ENCODE measurements at places on chromosomes 2 and 18. TPM values are rescaled to one million over a fixed set of nuclear protein-coding genes. Genes with fewer than 3 reads are reported as not detected.

DNA sequence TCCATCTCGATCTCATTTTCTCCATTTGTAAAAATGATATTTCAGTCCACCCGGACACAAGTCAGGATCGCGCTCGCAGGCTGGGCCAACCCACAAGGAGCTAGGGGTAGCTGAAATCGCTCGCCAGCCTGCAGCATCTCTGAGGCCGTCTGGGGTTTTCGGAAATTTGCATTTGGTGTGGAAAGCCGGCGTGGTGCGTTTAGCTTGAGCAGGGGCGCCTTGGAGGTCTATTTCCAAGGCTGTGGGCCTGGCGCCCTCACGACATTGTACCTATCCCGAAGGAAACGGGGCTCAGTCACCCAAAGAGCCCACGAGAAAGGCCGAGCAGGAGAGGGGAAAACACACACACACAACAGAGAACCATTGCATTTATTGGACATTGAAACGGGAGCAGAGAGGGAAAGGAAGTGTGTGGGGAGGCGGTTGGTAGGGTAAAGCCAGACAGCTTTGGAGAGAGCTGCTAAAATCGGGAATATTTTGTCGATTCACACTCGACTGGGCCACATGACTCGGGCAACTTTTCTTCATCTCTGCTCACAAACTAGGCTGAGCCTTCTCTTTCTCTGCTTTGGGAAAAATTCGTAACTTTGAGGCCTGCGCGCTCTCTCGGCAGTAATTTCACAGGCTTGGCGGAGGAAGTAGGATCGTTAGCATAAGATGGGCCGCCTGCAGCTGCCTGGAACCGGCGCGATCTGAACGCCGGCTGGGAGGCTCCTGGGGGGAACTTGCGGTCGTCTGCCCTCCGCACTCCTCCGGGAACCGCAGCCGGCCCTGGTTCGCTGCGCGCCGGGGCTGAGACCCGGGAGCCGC is 1.1 kb upstream of the HOXD8 start:
- no peak for DNase-seq

DNA sequence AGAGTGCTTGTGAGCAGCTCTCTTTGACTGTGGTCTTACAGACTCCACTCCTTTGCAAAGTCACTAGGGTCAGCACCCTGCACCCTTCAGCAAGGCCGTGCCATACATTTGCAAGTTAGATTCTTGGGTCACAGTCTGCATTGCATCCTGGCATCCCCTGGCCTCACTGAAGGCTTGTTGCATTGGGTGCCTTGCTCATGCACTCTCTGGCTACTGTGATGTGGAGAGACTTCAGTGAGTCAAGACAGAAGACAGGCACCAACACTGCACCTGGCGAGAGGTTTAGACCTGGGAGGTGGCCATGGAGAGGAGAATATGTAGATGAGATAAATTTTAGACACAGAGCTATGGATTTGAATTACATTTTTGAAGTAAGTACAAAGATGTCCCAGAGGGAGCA is 146.4 kb upstream of the COPS8 start:
- DNase-seq, result no peak

GRCh38 chr2:190986221-190986953 is 27.6 kb downstream of the STAT1 start:
- DNase-seq, result no peak

DNA sequence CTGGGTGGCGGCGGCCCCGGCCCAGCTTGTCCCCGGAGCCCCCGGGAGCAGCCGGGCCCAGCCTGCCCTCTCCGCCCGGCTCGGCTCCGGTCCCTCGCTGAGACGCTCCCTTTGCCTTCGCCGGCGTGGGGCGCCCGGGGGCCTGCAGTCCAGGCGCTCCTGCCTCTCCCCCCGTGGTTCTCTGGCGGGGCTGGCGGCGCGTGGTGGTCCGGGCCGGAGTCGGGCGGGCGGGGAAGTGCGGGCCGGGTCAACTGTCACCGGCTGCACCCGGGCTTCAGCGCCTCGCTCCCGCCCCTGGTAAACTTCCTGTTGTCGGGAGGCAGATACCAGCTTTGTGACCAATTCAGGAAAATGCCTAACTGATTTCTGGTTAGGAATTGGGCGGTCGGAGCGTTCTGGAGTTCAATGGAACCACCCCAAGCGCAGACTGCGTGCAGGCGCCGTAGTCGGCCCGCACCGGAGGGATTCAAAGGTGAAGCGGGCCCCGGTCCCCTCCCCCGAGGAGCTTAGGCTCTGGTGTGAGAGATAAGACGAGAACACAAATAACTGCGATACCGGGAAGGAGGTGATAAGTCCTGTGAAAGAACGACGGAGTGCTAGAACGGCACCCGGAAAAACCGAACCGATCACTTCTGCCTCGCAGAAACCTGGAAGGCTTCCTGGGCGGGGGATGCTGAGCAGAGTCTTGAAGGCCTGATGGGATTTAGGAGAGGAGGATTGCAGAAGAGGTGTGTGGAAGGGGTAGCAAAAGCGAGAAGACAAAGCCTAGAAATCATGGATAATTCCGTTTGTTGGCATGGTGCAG is 891 bp downstream of the CAB39 start:
- peak; percentile 57 for DNase-seq

- no peak for DNase-seq
Measured at GRCh38 chr2:11572996-11573395, 39.2 kb downstream of the GREB1 start.

GRCh38 chr2:224944707-224945547 is 97.3 kb downstream of the DOCK10 start:
- no peak for DNase-seq

GRCh38 chr2:117057016-117057415 is 757.5 kb upstream of the DDX18 start:
- DNase-seq, result no peak

DNA sequence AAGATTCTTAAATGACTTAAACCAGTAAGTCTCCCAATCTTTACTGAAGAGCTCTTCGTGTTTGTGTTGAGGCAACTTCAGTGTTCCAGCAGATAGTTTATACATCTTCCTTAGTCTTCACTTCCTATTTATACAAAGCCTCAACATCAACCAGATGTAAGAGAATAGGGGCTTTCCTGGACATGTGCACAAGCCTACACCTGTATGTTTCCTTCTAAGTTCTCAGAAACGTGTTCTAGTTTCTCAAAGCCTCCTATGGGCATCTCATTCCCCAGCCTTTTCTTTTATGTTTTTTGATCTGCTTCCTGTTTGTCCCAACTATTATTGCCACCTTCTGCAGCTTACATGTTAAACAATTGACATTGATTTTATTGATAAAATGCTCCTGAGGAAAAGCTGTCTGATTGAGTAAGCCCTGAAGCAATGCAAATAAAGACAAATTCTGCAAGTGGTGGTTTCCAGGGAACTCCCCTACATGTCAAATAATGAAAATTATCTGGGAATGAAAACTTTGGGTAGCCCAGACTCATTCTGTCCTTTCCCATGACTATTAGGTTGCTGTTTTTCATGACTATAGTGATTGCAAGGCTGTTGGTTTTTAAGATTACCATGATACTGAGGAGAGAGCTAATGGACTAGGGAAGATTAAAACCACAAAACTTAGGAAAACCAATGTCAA is 663.3 kb upstream of the ACVR2A start:
- DNase-seq, result no peak

DNA sequence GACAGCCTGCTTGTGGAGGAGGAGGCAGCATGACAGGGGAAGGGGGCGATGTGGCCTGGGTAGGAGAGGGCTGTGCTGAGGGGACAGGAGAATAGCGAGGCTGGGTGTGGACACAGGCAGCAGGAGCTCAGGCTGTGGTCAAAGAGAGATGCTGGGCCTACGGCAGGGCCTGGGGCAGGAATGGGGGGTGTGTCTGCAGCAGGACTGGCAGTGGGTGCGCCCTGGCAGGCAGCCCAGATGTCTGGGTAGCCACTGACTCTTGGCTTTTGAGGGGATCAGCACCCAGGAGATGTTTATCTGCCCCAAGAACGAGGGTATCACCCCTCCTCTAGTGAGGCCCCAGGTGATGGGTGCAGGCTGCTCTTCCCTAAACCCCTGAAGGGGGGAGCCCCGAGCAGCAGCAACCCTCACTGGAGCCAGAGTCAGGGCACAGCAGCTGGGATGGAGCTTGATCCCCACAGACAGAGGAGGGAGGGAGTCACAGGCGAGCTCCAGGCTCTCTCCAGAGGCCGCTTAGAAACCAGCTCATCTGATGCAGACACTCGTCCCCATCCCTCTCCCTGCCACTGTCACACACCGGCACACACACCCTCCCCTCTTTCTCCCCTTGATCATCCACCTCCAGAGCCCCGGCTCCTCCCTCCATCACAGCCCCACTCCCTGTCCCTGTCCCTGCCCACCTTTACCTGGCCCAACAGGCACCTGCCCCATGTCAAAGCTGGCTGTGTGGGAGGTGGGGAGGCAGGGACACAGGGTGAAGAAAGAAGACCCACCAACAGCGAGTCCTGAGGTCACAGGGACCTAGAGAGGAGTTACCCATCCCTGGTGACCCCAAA is 29.8 kb upstream of the TNS1 start:
- no peak for DNase-seq

- DNase-seq, result no peak
Measured at GRCh38 chr18:55227771-55228170, 268.5 kb upstream of the CCDC68 start.

- no peak for DNase-seq
Measured at GRCh38 chr2:134628453-134628852, 90.3 kb downstream of the TMEM163 start.

DNA sequence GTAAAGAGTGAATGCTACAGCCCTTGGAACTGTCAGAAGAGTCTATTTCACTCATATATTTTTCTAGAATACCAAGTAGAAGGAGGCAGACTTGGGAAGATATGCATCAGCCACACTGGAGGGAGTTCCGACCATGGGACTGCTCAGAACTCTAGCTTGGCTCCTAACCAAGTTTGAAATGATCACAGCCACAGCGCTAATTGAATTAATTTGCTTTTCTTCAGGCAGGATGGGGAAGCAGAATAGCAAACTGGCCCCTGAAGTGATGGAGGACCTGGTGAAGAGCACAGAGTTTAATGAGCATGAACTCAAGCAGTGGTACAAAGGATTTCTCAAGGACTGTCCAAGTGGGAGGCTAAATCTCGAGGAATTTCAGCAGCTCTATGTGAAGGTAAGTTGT is 51.4 kb downstream of the VSNL1 start:
- DNase-seq, result no peak

- no peak for DNase-seq
Measured at GRCh38 chr2:159890551-159891266, 92.7 kb upstream of the CD302 start.

The KCNE4 gene
- not detected for total RNA-seq

The REG3A gene
- total RNA-seq, result not detected

The TANK gene
- 23.7 TPM for total RNA-seq

The TUBA4B gene
- total RNA-seq, result not detected

The NLRC4 gene
- not detected for total RNA-seq

The TDRD15 gene
- total RNA-seq, result not detected

The ELP2 gene
- total RNA-seq, result 24.6 TPM

The CD226 gene
- total RNA-seq, result 0.69 TPM

All from PC-3 (cell line).